ENCODE measurements at places on chromosomes 7 and 10.

DNA sequence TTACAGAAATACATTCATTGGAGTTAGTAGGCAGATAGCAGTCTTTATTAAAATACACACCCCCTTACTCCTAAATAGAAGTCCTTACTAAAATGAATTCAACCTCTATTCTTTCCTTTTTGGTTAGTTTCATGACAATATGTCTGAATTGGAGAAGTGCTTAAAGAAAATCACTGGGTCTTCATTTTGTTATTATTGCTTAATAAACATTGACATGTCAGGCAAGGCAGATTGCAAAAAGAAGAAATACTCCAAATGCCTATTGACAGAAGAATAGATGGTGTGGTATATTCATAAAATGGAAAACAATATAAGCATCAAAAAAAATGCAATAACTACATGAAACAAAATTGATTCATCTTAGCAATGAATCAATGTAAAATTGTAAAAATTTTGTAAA, 135.5 kb downstream of the TMEM26 start:
- no peak for DNase-seq

DNA sequence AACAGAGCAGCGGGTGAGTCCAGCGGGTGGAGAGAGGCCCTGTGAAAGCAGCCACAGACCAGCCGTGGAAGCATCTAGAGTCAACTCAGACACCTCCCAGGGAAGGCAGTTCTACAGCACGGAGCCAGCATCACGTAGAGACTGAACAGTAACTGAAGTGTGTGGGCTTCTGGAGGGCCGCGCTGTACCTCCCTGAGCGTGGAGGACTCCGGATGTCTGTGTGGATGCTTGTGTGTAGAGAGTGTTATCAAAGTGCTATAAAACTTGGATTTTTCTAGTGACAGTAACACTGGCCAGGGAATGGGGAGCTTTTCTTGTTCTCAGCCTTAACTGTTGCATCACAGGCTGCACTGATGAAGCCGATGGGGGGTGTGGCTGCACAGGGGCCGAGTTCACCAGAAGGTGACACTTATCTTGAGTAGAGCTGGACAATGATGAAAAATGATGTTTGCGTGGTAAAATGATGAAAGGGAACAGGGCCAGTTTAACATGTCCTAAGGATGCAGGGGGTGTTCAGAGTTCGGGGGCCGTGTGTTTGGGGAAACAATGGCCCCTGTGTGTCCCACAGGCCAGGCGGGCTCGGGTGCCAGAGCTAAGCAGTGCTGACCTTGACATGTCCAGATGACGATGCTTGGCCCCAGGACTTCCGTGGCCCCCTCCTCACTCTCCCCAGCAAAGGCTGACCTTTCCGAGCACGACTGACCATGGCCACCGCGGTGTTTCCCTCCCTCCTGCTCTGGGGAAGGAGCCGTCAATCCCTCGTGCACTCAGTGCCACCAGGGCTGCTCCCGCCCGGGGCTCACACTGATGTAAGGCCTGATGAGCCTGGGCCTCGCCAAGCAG, 21.9 kb downstream of the MNX1 start:
- no peak for DNase-seq

DNA sequence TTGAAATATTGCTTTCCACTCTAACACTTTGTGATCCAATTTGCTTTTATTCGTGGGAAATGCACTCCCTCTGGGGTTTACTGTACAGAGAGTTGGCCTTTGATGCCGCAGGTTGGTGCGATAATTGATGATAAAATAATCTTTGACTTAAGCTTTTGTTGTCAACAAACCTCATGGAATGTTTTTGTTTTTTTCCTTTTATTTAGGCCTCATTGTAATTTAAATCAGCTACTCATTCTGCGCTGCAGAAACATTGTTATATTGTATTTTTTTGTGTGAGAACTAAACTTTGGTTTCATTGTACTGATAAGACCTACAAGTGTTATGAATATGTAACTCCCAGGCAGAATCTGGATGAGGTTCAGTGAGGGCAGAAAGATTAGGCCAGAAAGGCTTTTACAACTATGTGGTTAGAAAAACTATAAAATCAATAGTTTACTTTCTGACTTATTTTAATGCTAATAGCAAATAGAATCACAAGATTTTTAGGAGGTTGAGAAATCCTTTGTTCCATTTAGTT, 76.8 kb upstream of the POM121L12 start:
- DNase-seq = no peak

DNA sequence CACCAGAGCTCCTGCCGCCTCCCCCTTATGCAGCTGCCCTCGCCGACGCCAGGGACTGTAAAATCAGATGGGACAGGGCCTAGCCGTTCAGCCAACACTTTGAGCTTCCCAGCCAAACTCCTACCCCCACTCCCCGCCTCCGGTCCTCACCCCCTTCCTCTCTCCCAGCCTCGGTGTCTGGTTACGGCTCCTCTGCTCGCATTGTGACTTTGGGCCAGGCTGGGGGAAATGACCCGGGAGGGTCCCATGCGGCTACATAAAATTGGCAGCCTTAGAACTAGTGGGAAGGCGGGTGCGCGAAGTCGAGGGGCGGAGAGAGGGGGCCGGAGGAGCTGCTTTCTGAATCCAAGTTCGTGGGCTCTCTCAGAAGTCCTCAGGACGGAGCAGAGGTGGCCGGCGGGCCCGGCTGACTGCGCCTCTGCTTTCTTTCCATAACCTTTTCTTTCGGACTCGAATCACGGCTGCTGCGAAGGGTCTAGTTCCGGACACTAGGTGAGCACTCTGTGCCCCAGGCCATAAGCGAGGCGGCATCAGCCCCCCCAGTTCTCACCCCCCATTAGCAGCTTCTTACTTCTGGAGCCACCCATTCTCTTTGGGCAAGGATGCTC, at the start of gene KAZALD1:
KAZALD1 (plus strand) TSS at position 366 of the 608 bp plus-strand sequence. CDS start 604 bp downstream, outside the sequence.
- DNase-seq = no peak

- no peak for DNase-seq
Measured at GRCh38 chr10:100340948-100341847, 5.8 kb upstream of the SCD start.

DNA sequence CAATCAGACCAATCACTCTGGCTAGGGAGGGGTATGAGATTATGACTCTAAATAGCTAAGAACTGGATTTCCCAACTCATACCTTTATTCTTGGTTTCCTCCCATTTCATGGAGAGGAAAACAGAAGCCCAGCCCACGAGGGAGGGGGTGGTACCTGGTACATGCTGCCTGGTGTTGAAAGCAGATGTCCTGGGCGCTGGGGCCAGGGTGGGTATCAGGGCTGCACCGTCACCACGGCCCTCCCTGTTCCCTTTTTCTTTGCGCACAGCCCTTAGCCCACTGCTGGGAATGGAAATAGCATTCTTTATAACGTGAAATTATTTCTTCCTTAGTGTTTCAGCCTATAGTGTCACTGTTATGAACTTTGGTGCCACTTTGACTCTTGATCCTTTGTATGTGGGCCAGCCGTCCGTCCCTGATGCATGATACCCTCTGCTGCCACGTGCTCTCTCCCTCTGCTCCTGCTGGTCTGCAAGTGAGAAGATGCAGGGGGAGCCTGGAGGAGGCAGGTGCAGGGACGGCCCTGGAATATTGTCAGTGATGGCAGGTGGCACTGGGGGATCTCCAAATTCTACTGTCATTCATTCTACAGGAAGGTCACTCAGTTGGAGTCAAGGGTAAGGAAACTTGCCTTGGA, 158.5 kb downstream of the CDH23 start:
- no peak for DNase-seq

DNA sequence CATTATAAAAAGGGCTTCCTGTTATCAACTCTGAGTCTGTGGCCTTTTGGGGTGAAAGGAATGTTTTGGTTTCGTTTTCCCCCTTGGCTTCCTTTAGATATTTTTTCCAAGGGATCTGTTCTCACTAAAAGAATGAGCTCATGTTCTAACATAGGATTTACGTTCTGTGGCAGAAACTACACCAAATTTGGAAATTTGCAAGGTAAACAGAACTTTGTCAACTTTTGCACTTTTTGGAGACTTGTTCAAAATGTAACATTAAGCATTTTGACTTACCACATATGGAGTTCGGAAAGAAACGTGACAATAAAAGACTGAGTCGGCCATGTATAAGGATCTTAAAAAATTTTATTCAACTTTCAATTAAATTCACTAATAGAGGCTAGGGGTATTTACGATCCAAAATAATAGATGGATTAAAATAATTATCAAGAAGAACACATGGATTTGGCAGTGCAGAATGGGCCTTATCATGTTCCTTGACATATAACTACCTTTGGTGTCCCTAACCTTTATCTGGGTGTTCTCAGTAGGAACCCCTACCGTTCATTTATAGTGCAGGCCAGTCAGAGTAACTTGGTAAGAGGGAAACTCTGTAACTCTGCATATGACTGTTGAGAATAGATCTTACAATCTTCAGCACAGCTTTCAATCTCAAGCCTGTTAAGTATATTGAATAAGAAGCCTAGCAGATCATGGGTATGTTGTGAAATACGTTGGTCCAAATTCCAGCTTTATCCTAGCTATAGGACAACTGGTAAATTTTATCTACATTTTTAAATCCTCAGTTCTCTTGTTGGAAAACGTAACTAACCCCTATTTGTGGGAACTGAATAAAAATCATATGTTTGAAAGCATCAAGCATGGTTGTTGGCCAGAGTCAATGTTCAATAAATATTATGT, 11.8 kb downstream of the CPED1 start:
- DNase-seq = no peak

DNA sequence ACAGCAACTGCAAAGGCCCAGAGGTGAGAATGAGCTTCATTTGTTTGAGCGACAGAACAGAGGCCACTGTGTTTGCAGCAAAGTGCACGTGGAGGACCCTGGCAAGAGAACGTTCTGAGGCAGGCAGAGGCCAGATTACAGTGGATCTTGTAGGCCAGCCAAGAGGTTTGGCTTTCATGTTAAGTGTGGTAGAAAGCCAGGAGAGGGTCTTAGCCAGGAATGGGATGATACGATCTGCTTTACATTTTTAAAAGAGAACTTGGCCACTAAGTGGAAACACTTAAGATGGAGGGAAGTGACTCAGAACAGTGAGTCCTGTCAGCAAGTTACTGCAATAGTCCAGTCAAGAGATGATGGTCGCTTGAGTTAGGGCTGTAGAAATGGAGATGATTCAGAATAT, 4.6 kb downstream of the CCDC136 start:
- DNase-seq = no peak

- no peak for DNase-seq
Measured at GRCh38 chr7:107827501-107827900, 24.5 kb upstream of the SLC26A3 start.

DNA sequence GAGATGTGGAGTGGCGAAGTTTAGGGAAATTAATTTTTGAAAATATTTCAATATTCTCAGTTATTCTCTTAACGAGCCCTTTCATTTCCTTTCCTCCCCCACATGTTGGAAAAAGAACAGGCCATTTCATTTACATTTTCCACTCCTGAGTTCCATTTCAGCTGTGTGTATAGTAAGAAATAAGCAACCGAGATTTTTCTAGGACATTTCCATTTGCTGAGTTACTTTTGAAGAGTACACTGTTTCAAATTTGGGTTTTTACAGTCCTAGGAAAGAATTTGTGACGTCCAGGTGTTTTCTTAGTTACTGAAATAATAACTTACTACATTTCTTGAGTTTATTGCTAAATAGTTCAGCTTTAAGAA, 1.2 kb downstream of the SEPTIN7 start:
- DNase-seq = no peak

- no peak for DNase-seq
Measured at GRCh38 chr10:50152792-50153272, 85.1 kb downstream of the WASHC2A start.

DNA sequence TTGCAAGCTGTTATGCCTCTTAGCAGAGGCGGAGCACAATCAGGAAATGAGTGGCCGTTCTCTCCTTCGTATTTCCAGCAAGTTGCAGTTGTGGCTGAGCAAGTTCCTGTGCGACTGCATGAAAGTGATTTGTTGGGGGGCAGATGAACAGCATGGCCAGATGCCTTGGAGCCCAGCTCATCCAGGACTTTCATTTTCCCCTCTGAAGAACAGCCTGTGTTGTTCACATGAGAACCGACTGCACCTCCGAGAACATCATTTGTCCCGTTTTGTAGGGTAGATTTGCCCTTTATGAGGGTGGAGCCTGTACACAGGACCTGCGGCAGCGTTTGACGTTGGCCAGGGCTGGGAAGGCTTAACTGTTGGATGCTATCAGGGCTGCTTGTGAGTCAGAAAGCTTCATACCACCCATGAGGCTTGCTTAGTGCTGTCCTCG, 4.4 kb downstream of the BAG3 start:
- peak; percentile 36 for DNase-seq

DNA sequence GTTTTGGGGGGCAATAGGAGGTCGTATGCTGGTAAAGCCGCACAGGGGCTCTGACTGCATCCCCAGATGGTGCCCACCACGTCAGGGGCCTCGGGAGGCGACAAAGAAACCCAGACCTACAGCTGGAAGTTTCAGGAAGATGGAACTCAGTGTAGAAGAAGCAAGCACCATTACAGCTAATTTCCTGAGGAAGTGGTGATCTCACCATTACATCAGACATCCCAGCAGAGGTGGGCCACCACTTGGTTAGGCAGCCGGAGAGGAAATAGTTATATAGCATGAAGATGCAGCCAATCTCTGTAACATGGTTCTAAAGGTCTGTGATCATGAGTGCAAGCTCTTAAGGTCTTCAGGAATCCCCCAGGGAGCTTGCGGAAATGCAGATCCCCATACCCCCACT, 127.3 kb upstream of the PCBD1 start:
- DNase-seq = no peak

DNA sequence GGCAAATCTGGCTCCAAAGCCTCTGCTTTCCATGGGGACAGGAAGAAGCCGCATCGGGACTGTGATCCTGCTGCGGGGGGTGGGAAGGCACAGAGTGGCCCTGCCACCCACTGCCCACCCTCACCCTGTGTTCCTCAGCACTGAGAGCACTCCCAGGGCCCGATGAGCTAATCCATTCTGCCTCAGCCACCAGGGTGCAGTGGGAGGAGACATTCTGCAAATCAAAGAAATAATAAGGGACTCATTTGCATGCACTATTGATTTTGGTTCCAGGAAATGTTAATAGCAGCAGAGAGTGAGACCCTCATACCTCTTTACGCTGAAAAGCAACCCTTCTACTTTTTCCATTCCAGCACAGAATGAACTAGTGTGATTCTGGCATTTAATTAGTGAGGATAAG, 572.8 kb downstream of the INHBA start:
- DNase-seq = no peak

DNA sequence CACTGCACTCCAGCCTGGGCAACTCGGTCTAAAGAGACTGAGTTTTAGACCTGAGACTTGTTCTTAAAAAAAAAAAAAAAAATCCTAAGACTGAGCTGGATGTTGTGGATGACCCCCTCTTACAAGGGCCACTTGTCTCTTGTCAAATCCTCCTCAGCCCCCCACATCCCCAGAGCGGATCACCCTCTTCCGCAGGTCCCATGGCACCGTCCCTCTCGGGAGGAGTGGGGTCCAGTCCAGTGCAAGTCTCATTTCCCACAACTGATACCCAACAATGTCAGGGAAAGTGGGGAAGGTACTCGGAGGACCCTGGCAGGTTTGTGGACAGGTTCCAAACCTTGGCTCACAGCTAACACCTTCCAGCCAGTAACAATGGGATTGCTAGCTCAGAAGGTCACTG, 100.3 kb downstream of the ELFN1 start:
- no peak for DNase-seq

Data from activated naive CD4-positive, alpha-beta T cell (primary cell).